ENCODE measurements at places on chromosomes 1 and 21.

- peak; percentile 38 for DNase-seq
Measured at GRCh38 chr1:205598841-205599668, 32.8 kb downstream of the ELK4 start.

DNA sequence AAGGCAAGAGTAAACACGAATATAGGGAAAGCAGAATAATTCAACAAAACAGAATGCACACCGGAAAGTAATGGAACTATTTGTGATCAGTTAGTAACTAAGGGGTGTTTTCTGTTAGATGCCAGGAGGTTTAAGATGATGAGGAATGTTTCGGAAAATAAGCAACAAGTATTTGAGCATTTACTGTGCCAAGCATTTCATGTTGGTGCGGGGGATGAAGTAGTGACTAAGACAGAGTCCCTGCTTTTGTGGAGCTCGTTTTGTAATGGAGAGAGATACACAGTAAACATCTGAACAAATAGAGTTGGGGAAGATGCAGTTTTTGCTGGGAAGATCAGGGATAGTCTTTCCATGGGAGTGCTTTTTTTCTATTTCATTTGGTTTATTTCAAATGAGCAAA is 78.7 kb downstream of the DYRK1A start:
- DNase-seq: no peak

GRCh38 chr1:42165511-42166210 is 1.1 kb upstream of the GUCA2A start:
- DNase-seq: no peak

DNA sequence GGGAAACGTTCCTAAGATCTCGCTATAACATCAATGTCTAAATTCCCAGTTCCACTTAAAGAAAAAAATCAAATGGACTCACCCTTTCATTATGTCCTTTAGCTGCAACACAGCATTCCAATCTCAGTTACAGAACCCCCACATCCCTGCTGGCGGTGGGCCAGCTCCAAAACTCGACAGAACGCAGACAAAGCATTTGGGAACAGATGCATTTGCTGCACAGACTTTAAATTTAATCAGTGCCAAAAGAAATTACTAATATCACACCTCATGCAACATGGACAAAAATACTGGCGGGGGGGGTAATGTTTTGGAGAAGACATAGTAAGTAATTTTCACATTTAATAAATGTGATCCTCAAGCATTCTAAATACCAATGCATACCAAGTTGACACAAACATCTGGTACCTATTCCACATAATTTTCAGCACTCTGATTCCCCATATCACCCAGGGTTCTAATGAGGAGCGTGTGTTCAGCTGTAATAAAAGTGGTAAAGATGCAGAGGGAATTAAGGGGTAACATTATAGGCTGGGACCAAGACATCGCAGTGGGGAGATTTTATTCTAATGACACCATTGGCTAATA is 79.7 kb downstream of the TGFBR3 start:
- no peak for DNase-seq

- no peak for DNase-seq
Measured at GRCh38 chr1:169120066-169120465, 13.6 kb downstream of the ATP1B1 start.

Data from suppressor macrophage (primary cell).